ENCODE measurements at places on chromosomes 4 and X.

- no peak for DNase-seq
Measured at GRCh38 chr4:133151341-133151690, 2.2 kb downstream of the PCDH10 start.

DNA sequence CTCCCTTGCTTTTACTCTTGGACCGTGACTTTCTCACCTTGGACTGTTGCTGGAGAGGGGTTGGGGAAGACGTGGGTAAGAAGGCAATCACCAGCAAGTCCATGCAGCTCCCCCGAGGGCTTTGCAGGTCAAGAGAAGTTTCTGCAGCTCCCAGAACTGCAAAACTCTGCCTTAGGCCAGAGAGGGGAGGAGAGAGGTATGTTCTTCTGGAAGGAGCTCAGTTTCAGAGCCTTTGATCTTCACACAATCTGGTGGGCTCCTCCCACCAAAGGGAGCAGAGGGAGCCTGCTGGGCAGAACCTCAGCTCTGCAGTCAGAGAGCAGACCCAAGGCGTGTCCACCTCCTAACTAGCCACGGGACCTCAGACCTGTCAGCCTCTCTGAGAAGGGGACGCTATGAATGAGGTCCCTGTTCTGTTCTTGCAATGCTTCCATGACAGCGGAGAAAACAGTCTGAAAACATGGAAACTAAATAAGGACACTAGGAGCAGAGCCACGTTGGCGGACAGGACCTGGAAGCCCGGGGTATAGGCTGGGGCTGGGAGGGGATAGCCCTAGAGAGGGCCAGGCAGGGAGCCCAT is 92.8 kb downstream of the EVC2 start:
- DNase-seq = no peak

DNA sequence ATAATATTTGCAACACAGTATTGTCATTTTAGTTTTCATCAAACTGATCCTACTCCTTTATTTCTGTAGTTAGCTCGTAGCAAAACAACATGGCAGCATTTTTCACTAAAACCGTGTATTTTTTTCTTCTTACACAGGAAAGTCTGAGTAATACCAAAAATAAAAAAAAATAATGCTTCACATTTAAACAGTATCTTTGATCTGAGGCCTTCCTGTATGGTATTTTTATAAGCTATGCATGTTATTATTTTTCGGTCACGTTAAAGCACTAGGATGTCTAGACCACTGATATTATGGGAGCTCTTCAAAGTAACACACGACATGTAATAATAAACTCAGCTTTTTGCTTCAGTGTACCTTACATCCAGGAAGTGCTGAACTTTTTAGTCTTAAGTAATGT is 94.1 kb upstream of the SRD5A3 start:
- no peak for DNase-seq

GRCh38 chr4:38983787-38984598 is 48.2 kb downstream of the TMEM156 start:
- DNase-seq = no peak

Measured in GM06990 (cell line).